Activated T-helper 1 cell treated with anti-CD3 and anti-CD28 coated beads, Interleukin-12 subunit alpha, Interleukin-12 subunit beta, Interleukin-2, Interleukin-4 antibody, amounts not matched to agents 30 ng/mL and 10 ng/mL and 1 ng/mL, durations not matched to agents 14 hours and 24 hours and 36 hours (primary cell): ENCODE measurements at places on chromosomes 12 and 14. TPM values are rescaled to one million over a fixed set of nuclear protein-coding genes. Genes with fewer than 3 reads are reported as not detected.

Gene SLCO1B1
- not detected in 2 replicates for total RNA-seq

Gene ACSM4
- not detected in 2 replicates for total RNA-seq

Gene GDF3
- not detected in 2 replicates for total RNA-seq

Gene NEMF
- 79.9 and 89.3 TPM in 2 replicates for total RNA-seq

Gene ATXN2
- total RNA-seq: 54.4 and 56.5 TPM in 2 replicates

Gene STON2
- total RNA-seq: 0.44 and 0.47 TPM in 2 replicates

Gene TESPA1
- total RNA-seq: 179 and 181 TPM in 2 replicates

Gene LBHD2
- not detected in 2 replicates for total RNA-seq

Gene WNT1
- 0.21 and 0.24 TPM in 2 replicates for total RNA-seq

Gene MLEC
- total RNA-seq: 139 and 150 TPM in 2 replicates

DNA sequence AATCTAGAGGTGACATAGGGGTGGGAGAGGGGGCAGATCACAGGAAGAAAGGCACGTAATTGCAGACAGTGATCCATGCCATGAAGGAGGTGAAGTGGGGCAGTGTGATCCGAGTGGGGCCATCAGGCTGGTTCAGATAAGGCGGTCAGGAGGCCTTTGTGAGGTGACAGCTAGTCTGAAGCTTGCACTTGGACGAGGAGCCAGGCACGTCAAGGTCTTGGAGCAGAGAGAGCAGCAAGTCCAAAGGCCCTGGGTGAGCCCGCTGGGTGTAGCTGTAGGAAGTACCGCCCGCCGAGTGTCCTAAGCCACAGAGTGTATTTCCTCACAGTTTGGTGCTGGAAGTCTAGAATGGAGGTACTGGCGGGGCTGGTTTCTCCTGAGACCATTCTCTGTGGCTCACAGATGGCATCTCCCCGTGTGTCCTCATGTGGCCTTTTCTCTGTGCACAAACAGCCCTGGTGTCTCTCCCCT lies 23.6 kb downstream of the RHOF start:
- DNase-seq: no peak

GRCh38 chr14:50064993-50065392 lies 51.4 kb downstream of the VCPKMT start:
- DNase-seq: peak; percentile 73

GRCh38 chr14:37081218-37081617 lies 91.2 kb downstream of the SLC25A21 start:
- no peak for DNase-seq

- DNase-seq: no peak
These were observed 240.9 kb downstream of the RGS6 start for GRCh38 chr14:72173038-72173720.

DNA sequence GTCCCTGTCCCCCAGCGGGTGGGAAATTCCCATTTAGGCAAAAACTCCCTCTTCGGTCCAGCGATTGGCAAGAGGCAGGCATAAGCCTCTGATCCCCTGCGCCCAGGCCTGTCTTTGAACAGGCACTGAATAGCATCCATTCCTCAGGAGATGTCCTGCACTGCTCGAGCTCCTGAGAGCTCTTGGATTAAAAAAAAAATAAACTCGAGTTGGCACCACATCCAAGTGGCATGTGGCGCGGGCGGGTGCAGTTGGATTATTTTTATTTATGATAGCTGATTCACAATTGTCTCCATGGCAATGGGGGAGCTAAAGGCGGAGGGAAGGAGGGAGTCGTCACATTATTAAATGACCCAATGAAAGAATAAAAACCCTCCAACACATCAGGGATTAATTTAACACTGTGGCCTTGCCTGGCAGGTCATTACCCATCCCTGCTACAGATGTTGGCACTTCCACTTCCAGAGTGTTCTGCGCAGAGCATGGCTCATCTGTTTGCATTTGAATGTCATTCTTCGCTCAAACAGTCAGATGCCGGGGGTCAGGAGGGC lies 207.2 kb downstream of the AACS start:
- no peak for DNase-seq

DNA sequence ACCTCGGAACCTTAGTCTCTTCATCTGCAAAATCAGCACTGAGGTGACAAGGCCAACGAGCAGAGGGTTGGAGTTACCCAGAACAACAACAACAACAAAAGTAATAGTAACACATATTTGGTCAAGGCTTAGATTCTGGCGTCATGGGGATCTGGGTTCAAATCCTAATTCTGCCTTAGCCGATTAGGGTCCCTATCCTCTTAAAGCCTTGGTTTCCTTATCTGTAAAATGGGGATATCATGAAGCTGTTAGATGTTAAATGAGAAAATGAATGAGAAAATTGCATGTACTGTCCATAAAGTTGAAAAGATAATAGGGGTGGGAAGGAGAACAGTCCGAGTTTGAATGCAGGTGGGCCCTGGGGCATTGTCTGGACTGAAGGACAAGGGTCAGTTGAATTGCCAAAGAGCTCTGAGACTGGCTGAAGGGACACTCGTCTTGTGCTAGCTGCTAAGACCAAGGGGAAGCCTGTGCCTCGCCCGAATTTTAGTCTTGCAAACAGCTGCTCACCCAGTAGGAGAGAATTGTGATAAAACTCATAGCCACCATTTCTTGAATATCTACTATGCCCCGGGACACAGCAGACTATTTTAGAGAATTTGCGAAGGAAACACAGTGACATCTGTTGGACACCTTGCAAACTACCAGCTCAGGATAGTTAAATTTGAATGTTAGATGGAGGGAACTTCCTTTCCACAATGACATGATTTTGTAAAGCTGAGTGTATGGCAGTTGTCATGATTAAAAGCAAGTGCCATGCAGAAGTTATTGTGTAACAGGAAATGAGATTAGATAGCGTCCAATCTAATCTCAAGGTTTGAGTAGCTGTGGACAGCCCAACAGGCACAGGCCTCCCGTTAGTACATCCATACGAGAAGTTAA lies 6.8 kb upstream of the HNF1A start:
- peak; percentile 17 for DNase-seq

GRCh38 chr12:120475643-120476042 lies 6.1 kb upstream of the SRSF9 start:
- no peak for DNase-seq

DNA sequence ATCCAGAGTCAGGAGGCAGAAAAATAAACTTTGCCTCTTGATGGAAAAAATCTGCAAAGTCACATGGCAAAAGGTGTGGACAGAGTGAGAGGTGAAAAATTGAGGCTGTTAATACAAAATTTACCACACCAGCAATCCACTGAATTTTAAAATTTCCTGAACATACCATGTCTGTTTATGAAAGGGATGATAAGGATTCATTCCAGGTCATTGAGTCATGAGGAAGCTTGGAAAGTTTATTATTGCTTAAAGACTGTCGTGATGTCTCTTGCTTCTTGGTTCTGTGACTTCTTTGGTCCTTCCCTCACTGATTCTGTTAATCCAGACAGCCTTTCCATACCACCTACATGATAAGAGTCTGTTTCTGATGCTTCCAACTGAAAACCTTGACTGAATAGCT lies 73.2 kb downstream of the TTC6 start:
- no peak for DNase-seq

- no peak for DNase-seq
These were observed 8.1 kb downstream of the SYNE3 start for GRCh38 chr14:95508377-95508776.

GRCh38 chr12:107404981-107405380 lies 280.6 kb upstream of the PWP1 start:
- peak; percentile 24 for DNase-seq

DNA sequence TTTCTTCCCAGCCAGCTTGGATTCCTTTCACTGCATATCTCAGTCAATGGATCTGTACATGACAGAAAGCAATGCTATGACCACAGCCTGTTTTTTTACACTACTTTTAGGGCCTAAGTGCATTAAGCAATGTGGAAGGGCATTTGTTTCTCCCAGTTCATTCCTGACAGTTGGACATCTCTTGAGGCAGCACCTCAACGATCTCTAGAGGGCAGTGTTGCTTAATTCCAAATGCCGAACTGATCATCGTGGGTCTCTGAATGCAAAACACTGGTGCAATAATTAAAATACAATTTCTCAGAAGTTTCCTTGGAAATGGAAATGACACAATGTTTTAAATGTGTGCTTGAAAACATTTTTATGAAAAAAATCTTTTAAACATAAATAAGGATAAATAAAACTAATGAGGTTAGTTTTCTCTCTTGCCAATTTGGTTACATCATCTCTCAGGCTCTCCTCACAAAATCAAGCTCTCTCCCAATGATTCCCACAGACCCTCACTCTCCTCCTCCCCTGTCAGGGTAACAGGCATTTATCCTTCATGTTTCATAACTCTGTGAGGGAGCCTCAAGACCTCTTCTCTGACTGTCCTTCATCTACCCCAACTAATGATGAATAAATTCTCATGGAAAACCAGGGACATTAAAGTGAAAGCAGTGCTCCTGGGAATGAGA lies 192.4 kb upstream of the SLC16A7 start:
- peak; percentile 1 for DNase-seq

- no peak for DNase-seq
These were observed 8.1 kb downstream of the ATP6V0A2 start for GRCh38 chr12:123720141-123720814.
